HS-5 (cell line): ENCODE measurements at places on chromosomes 7 and 10.

DNA sequence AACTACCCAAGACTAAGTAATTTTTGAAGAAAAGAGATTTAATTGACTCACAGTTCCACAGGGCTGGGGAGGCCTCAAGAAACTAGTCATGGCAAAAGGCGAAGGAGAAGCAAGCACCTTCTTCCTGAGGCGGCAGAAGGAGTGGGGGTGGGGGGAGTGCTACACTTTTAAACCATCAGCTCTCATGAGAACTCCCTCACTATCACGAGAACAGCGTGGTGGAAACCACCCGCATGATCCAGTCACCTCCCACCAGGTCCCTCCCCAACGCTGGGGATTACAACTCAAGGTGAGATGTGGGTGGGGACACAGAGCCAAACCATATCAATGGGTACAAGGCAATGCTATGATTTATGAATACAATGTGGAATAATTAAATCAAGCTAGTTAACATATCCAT is 241.9 kb downstream of the PTPRN2 start:
- no peak for DNase-seq

- no peak for DNase-seq
These were observed 90.1 kb upstream of the ARMC3 start for GRCh38 chr10:22837771-22838170.

- DNase-seq = no peak
These were observed 312.5 kb downstream of the SUGCT start for GRCh38 chr7:40447345-40447744.

DNA sequence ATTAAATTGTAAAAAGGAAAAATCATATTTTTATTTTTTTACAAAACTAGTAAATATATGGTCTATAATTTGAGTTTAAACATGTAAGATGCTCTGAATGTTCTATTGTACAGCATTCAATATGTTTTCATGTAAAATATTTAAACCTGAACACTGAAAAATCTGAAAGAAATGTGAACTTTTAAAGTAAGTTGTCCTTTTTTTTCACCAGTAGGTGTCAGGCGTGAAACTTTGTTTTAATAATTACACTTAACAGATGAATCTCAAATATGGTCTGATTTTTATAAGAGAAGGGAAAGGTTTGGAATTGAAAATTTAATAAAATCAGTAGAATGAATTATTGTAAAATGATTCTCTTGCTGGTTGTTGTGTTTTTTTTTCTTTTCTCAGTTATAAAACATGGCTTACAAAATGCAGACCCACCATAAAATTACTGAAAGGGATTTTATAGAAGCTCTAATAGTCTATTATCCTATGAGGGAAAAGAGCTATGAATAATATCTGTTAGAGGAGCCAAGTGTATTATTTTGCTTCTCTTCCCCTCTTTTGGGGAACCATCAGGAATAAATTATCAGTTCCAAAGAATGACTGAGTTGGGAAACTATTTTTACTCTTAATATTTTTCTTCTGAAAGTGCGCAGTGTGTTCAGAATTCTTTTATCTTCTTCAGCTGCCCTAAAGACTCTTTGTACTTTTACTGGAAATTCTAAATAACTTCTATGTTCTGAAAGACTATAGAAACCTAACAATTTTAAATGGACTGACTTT is 217.7 kb upstream of the FZD1 start:
- DNase-seq = no peak

- no peak for DNase-seq
These were observed 2.4 kb upstream of the EGR2 start for GRCh38 chr10:62818426-62819011.

DNA sequence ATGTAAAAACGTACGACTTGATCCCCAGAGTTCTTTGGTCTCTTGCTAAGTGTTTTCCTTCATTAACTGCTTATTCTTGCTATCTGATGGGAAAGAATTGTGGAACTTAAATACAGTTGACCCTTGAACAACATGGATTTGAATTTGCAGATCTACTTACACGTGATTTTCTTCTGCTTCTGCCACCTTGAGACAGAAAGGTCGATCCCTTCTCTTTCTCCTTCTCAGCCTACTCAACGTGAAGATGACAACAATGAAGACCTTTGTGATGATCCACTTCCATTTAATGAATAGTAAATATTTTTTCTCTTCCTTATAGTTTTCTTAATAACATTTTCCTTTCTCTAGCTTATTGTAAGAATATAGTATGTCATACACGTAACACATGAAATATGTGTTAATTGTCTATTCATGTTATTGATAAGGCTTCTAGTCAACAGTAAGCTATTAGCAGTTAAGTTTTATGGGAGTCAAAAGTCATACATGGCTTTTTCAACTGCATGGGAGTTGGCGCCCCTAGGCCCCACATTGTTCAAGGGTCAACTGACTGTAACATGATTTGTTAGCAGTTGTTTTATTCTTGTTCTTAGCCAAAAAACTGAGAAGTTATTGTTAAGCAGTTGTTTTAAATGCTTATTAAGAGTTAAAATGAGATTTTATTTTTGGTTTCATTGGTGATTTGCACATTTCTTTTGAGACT is 11.2 kb downstream of the MKLN1 start:
- no peak for DNase-seq

DNA sequence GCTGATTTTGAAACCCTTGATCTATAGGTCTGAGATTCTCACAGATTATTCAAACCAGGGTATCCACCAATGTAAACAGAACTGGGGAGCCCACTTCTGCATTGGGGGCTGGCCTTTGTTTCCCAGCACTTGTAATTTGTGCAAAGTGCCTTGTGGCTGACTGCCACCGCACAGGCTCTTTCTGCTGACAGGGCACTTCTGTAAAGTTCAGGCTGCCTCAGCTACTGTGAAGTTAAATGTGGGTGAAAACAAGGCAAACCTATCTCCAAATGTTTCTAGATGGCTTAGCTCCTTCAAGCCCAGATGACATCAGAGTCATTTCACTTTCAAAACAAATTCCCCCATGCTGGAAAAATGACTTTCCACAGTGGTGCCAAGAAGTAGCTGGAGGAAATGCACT is 54.7 kb downstream of the GRID1 start:
- DNase-seq = no peak

DNA sequence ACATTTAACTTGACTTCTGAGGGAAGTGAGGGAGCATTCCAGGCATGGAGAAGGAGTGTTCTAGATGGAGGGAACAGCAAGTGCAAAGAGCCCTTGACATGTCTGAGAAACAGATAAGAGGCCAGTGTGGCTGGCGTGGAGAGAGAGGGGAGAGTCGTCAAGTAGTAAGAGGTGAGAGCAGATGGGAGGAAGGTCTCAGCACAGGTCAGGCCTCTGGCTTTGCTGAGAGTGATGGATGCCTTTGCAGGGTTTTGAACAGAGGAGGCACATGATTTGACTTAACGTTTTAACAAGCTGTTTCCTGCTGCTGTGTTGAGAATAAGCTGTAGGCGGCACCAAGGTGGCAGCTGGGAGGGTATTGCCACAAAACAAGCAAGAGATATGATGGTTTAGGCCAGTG is 97.2 kb downstream of the KAT6B start:
- DNase-seq = no peak

DNA sequence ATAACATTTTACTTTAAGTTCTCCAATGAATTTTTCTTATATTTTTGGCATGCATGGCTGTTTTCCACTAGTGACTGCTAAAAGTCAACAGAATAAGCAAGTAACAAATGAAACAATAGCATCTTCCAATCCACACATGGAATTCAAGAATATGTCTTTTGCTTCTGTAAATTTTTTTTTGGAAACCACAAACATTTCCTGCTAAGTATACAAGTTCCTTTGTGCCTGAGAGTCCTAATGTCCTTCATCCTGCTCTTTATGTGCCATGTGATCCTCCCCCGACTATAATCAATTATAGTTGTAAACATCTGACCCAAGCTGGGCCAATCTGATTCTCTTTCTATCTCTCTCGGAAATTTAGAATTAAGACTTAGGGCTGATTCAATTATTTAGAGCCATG is 61.2 kb downstream of the PPP1R3C start:
- no peak for DNase-seq

- DNase-seq = no peak
These were observed 60.1 kb downstream of the IFIT5 start for GRCh38 chr10:89474452-89474851.

DNA sequence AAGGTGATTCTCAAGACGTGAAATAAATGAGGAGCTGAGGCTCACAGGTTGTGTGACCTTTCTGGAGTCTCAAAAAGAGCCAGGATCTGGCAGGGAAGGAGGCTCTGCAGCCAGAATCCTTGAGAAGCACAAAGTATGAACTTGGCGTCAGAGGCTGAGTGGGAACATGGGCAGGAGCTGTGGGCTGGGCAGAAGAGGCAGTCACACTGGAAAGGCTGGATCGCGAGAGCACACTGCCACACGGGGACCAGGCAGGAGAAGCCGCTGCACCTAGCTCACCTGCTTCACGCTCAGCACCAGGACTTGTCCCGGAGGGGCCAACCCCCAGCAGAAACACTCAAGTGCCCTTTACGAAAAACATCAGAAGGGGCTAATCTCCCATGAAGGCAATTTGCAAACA is 535.0 kb downstream of the TNS3 start:
- no peak for DNase-seq

GRCh38 chr10:29124864-29125263 is 164.0 kb upstream of the LYZL1 start:
- no peak for DNase-seq

GRCh38 chr7:135711139-135711469 is 16.9 kb downstream of the SLC13A4 start:
- DNase-seq = no peak

DNA sequence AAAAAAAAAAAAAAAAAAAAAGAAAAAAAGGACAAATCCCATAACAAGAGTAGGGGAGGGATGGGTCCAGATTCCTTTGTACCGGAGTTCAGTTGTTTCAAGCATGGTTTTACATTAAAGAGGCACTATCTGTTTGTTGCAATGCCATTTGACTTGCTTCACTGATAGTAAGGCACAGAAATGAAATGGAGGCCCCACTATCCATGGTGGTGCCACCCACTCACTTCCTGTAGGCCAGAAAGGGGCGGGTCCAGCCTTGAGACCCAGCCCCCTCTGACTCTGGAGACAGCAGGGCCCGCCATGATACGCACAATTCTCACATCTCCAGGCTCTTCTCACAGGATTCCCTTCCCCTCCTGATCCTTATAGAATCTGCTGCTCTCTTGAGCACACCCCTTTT is 100.0 kb downstream of the CLEC2L start:
- DNase-seq = no peak

GRCh38 chr7:74271742-74272141 is 17.5 kb upstream of the CLIP2 start:
- DNase-seq = no peak

DNA sequence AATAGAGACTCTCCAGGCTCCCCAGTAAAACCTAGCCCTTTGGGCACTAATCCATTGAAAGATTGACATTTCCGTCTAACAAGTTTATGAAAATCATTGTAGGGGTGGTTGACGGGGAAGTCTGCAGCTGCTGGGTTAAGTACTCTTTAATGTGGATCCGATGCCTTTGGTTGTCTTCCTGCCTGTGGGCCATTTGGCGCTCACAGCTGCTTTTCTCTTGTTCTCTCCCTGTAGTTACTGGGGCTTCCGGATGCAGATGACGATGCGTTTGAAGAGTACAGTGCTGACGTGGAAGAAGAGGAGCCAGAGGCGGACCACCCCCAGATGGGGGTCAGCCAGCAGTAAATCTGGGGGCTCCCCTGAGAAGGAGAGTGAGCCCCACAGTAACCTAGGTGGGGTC is 22.4 kb downstream of the MTURN start:
- no peak for DNase-seq

- DNase-seq = no peak
These were observed 79.8 kb upstream of the GHITM start for GRCh38 chr10:84059526-84059925.

DNA sequence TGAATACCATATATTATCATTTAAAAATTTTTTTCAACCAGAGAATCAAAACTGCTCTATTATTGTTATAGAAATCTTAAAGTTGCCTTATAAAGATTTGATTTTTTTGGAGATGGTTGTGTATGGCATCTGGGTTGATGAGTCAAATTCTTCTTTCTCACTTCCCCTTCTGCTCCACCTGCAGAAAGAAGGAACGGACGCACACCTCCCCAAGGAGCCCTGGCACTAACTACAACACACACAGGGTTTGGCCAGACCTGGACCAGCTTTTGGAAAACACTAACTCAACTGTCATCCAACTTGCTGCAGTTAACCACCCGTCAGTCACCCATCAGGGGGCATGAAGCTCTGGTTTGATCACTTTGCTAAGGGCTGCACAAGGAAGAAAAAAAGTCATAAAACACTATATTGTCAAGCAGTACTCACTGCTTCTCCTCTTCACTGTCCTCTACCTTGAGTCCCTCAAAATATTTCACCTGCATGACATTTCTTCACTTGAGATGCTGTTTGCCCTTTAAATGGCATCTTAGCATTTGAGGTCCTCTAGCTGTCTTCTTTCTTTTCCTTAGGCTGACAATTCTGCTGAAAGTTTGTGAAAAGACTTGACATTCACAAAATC is 266.7 kb upstream of the PHF14 start:
- DNase-seq = no peak

DNA sequence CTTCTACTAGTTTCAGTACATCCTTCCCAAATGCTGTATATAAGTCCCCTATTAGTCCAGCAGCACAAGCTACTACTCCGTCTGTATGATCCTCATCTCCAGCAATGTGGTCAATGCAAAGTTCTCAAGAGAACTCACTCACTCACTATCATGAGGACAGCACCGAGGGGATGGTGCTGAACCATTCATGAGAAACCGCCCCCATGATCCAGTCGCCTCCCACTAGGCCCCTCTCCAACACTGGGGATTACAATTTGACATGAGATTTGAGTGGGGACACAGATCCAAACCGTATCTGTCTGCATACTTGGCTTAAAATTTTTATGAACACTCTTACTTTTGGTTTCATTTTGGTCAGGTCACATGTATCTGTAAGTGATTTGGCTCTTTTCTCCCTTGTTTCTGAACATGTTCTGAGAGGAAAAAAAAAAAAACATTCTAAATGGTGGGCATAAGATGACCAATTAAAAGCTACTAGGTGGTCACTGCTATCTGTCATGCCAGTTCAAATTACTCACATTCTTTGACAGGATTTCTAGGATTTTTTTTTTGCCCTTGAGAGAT is 60.1 kb downstream of the ZNF783 start:
- no peak for DNase-seq

- DNase-seq = no peak
These were observed 490.6 kb downstream of the NEBL start for GRCh38 chr10:20406281-20407104.

DNA sequence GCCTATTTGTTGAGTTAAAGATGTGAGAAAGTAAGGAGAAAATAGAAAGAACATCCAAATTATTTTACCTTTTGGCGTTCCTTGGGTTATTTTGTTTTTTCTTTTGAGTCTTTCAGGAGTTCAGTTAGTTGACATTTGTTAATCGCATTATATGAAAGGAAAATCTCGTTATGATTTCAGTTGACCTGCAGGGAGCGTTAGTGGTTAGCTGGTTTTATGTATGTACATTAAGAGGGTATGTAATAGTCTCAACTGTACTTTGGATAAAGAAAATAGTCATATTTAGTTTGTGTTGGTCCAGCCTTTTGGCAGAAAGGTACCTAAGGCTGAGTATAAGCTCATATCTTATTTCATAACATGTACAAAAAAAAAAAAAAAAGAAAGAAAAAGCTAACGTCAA is 4.0 kb downstream of the BMPER start:
- DNase-seq = no peak
